ENCODE measurements at places on chromosomes 7 and 10.

DNA sequence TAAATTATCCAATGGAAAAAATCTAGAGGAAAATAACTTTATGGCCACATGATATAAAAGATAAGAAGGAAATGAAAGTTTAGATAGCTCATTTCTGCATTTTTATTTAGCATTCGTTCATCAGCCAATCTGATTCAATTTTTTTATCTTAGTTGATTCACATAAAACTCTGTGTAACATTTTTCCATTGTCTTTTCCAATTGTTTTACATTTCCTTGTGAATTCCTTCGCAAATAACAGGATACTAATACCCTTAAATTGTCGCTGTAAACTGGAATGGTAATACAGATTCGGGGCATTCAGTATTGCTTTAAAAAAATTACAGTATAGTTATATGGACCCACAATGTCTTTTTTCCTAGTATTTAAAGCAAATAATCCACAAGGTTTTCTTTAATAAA, 136.4 kb downstream of the CUBN start:
- H3K27me3 ChIP-seq = no peaks in the 10 kb centered on the region
- H3K36me3 ChIP-seq = no peaks in the 10 kb centered on the region
- no peak overlapping the region for H3K4me3 ChIP-seq
- no peaks in the 10 kb centered on the region for H3K4me1 ChIP-seq

GRCh38 chr10:17386616-17387075, 67.7 kb downstream of the ST8SIA6 start:
- peaks cover 3% of the 10 kb centered on the region for H3K4me1 ChIP-seq
- H3K27me3 ChIP-seq = no peaks in the 10 kb centered on the region
- H3K27ac ChIP-seq = no peak overlapping the region
- no peak for DNase-seq
- no peaks in the 10 kb centered on the region for H3K36me3 ChIP-seq

DNA sequence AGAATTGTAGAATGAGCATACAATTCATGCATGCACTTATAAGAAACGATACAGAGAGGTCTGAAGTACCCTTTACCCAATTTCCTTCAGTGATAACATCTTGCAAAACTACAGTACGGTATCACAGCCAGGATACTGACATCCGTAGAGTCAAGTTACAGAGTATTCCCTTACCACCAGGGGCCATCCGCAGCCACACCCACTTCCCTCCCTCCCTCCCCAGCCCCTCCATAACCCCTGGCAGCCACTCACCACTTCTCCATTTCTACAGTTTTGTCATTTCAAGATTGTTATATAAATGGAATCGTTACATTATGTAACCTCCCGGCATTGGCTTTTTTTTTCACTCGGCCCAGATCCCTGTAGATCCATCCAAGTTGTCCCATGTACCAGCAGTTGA, 113.6 kb upstream of the RET start:
- H3K36me3 ChIP-seq = no peaks in the 10 kb centered on the region
- no peak overlapping the region for H3K27ac ChIP-seq
- no peaks in the 10 kb centered on the region for H3K27me3 ChIP-seq
- H3K4me3 ChIP-seq = no peak overlapping the region

DNA sequence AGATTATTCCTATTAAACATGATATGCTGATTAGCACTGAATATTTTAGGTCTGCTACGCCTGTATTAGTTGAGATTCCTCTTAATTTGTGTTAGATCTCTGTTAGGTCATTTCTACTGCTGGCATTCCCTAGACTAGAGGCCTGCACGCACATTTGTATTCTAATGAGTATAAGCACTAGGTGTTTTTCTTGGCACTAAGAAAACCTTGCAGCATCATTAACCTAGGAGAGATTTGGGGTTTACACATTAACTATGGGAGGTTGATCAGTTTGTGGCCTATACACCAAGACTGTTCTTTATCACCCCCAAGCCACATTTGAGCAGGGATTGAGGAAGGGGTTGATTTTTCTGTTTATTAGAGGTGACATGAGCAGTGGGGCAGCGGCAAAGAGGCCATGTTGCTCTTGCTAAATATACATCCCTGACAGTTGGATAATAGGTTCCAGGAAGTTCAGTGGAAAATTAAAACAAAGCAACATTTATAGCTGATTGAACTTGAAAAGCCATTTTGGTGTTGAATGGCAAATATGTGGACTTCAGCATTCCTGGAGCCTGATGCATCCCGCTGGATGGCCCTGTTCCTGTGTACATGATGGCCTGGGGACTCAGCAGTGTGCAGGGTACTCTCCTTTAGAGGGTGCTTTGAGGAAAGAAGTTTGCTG, 65.2 kb downstream of the GBF1 start:
- H3K4me1 ChIP-seq = no peaks in the 10 kb centered on the region
- no peak overlapping the region for H3K4me3 ChIP-seq
- H3K27me3 ChIP-seq = no peaks in the 10 kb centered on the region
- H3K27ac ChIP-seq = peak overlapping the region; percentile 21
- peak; percentile 64 for DNase-seq
- H3K36me3 ChIP-seq = peaks cover 4% of the 10 kb centered on the region

DNA sequence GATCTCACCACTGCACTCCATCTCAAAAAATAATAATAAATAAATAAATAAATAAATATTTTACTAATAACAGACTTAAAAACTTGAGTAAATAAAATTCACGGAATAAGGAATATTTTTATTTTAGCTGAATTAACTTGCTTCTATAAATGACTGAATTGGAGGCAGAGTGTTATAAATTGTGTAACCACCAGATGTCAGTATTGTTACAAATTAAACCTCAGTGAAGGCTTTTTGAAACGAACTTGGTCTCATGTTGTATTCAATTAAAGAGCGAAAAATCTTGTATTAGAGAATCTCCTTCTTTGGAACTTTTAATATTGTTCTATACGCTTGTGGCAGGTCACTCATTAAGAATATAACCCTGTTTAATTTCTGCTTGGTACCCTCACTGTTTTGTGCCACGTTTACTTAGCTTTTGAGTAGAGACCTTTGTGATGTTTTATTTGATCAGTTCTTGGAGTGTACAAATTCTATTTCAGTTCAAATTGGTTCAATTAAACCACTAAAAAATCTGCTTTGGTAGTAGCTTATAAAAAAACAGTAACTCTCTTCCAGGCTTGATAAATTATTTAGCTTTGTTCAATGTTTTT, 45.6 kb upstream of the SCIN start:
- peak; percentile 53 for DNase-seq
- no peak overlapping the region for H3K27ac ChIP-seq
- H3K4me1 ChIP-seq = no peaks in the 10 kb centered on the region
- no peak overlapping the region for H3K4me3 ChIP-seq
- H3K36me3 ChIP-seq = no peaks in the 10 kb centered on the region

DNA sequence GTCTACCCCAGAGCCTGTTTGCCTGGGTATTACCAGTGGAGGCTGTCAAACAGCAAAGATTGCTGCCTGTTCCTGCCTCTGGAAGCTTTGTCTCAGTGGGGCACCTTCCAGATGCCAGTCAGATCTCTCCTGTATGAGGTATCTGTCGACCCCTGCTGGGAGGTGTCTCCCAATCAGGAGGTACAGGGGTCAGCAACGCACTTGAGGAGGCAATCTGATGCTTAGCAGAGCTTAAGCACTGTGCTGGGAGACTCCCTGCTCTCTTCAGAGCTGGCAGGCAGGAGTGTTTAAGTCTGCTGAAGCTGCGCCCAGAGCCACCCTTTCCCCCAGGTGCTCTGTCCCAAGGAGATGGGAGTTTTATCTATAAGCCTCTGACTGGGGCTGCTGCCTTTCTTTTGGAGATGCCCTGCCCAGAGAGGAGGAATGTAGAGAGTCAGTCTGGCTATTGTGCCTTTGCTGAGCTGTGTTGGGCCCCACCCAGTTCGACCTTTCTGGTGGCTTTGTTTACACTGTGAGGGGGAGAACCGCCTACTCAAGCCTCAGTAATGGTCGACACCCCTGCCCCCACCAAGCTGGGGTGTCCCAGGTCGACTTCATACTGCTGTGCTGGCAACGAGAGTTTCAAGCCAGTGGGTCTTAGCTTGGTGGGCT, 62.2 kb downstream of the PPP1R9A start:
- no peaks in the 10 kb centered on the region for H3K36me3 ChIP-seq
- H3K27me3 ChIP-seq = no peaks in the 10 kb centered on the region
- H3K4me1 ChIP-seq = peaks cover 13% of the 10 kb centered on the region
- H3K27ac ChIP-seq = no peak overlapping the region

GRCh38 chr10:89163265-89163995, 43.7 kb downstream of the CH25H start:
- H3K4me3 ChIP-seq = no peak overlapping the region
- H3K27ac ChIP-seq = peak overlapping the region; percentile 80
- H3K27me3 ChIP-seq = peaks cover 3% of the 10 kb centered on the region
- DNase-seq = peak; percentile 48

DNA sequence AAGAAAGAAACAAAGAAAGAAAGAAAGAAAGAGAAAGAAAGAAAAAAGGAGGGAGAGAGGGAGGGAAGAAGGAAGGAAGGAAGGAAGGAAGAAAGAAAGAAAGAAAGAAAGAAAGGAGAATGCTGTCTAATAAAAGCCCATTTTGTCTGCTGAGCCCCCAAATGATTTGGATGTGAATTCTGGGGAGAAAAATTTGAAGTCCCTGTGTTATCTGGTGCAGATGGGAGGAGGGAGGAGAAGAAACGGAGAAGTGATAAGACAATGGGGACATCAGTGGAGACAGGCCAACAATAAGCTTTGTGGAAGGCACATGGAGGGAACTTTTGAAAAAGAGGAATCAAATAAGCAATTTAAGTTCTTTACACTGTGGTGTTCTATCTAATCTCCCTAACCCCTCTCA, 24.6 kb upstream of the TMEM273 start:
- no peak for DNase-seq
- no peak overlapping the region for H3K4me3 ChIP-seq
- H3K27ac ChIP-seq = no peak overlapping the region
- no peaks in the 10 kb centered on the region for H3K4me1 ChIP-seq
- no peaks in the 10 kb centered on the region for H3K27me3 ChIP-seq
- no peaks in the 10 kb centered on the region for H3K36me3 ChIP-seq

GRCh38 chr7:29116361-29117200, 29.8 kb downstream of the CPVL start:
- no peaks in the 10 kb centered on the region for H3K27me3 ChIP-seq
- H3K36me3 ChIP-seq = no peaks in the 10 kb centered on the region
- no peak for DNase-seq

GRCh38 chr7:157775021-157775559, 438.3 kb downstream of the DNAJB6 start:
- H3K36me3 ChIP-seq = no peaks in the 10 kb centered on the region
- DNase-seq = no peak
- no peaks in the 10 kb centered on the region for H3K4me1 ChIP-seq
- H3K27me3 ChIP-seq = no peaks in the 10 kb centered on the region
